ENCODE measurements at places on chromosomes 4 and X.

DNA sequence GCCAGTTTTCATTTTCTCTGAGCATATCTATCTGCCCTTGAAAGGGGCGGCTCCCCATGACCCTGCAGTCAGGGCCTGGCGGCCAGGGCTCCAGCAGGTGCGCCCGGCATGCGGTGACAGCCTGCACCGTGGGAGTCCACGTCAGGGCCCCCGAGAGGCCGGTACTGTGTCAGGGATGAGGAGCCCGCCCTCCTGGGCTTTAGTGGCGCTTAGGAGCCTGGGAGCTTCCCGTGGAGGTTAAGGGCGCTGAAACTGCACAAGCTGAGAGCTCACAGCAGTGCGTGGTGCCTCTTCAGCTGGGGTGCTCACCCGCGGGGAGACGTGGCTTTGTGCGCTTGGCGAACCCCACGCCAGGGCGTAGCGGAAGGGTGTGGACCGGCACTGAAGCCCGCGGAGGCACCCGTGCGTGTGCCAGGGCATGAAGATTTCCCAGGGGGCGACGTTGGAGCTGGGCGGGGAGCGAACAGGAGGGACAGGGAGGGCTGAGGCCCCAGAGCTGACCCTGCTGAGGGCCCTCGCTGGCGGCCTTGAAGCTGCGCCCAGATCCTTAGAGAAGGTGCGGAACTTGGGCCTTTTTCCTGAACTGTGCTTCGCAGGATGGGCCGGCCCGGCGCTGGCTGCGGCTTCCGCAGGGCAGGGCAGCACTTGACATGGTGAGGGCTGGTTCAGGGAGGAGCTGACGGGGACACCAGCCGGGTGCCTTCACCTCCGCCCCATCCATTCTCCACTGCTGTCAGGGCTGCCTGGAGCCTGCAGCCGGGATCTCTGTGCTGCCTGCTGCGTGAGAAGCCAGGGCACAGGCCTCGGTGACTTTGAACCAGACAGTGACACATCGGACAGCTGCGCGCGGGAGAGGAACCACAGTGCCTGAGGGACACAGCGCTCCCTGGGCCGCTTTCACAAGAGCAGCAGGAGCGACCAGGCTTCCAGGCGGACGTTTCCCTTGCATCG is 32.9 kb downstream of the HTT-AS start:
- DNase-seq: peak; percentile 19

- no peak for DNase-seq
Measured at GRCh38 chrX:68084765-68085164, 348.5 kb downstream of the OPHN1 start.

- no peak for DNase-seq
Measured at GRCh38 chrX:45807572-45808425, 607.1 kb upstream of the DIPK2B start.

DNA sequence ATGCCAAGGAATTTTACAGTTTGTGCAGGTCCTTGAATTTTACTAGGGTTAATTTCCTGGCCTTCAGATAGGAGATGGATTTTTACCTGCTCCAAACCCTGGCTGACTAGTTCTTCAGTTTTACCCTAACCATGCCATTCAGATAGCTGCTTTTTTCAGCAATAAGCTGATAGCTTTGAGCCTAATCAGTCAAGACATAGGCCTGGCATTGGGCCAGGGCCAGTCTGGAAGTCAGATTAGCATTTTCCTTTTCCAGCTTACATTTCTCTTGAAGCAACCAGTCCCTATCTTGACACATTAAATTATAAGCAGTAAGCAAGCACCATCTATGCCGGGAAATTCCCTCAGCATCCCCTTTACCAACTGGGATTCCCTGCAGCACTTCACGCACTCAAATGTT is 177.1 kb downstream of the ADGRA3 start:
- no peak for DNase-seq

DNA sequence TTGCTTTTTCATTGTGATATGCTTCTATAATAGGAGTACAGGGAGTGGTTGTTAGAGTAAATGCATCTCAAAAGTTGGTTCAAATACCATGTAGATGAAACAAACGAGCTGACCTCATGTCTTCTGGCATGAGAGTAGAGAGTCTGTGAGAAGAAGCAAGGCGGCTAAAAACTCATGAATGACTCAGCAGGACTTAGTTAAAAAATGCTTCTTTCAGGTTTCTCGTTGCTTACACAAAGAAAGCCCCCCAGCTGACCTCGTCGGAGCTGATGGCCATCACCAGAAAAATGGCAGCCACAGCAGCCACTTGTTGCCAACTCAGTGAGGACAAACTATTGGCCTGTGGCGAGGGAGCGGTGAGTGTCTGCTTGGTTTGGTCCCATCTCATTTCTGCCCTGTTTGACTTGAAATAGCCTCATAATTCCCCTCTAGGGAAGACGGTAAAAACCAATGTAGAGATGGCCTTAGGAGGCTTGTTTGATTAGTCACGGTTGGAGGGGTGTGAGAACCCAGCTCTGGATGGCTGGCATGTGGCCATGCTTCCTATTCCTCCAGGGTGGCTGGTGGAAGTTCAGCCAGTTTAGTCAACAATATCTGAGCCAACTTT is 14.5 kb downstream of the AFP start:
- DNase-seq: no peak

DNA sequence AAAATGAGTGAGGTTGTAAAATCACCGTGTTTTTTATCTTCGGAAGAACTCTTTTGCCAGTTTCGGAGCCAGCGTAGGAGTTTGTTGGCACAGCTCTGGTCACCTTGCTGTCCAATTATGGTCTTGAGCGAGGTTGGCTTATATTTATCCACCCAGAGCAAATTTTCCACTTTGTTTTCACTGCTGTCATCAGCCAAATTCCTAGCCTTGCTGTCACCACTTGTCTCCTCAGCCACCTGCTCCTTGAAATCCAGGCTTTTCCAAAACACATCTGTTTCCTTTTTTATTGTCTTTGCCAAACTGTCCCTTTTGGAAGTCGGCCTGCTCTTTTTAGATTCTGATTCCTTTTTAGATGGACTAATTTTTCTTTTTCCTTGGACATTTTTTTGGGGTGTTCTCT is 57.6 kb downstream of the RFC1 start:
- no peak for DNase-seq

DNA sequence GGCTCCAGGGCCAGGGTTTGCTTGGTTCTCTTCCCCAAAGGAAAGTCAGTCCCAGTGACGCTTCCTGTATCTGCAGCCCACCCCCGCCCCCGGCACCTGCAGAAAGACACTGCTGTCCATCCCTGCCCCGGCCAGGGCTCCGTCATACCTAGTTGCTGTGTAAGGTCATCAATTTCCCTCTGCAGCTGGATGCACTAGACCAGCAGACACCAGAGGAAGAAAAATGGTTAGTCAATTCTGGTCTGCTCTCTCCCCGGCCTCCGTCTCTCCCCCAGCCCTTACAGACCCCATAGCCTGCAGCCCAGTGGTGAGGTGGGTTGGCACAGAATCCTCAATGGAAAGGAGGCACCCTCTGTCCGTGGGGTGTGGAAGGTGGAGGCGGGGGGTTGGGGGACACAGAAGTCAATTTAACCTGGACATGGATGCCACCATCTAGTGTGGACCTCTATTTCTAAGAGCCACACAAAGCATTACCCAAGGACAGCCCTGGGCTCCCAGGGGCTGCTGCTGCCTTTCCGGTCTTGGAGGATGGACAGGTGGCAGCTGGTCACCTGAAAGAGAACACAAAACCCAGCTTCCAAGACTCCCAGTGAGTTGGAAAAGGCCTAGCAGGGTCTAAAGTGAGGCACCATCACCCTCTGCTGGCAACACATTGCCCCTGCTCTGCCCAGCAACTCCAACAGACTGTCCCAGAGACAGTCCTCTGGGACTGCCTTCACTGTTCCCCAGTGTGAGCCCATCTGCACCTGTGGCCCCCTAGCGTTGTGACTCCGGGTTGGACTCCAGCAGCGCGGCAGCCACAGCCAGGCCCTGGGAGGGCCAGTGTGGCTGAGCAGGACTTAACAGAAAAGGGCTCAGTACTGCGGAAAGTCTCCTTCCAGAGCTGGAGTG is 40.2 kb upstream of the NHSL2 start:
- no peak for DNase-seq

- DNase-seq: no peak
Measured at GRCh38 chr4:23805450-23805851, 84.4 kb downstream of the PPARGC1A start.

Data from activated CD8-positive, alpha-beta memory T cell treated with anti-CD3 and anti-CD28 coated beads for 1 hour (primary cell).